ENCODE measurements at places on chromosomes 4 and X.

- peak; percentile 3 for DNase-seq
Observed at GRCh38 chrX:37060999-37061398, 52.8 kb downstream of the FAM47C start.

GRCh38 chrX:50103176-50103575 lies 97.6 kb downstream of the AKAP4 start:
- DNase-seq = no peak

DNA sequence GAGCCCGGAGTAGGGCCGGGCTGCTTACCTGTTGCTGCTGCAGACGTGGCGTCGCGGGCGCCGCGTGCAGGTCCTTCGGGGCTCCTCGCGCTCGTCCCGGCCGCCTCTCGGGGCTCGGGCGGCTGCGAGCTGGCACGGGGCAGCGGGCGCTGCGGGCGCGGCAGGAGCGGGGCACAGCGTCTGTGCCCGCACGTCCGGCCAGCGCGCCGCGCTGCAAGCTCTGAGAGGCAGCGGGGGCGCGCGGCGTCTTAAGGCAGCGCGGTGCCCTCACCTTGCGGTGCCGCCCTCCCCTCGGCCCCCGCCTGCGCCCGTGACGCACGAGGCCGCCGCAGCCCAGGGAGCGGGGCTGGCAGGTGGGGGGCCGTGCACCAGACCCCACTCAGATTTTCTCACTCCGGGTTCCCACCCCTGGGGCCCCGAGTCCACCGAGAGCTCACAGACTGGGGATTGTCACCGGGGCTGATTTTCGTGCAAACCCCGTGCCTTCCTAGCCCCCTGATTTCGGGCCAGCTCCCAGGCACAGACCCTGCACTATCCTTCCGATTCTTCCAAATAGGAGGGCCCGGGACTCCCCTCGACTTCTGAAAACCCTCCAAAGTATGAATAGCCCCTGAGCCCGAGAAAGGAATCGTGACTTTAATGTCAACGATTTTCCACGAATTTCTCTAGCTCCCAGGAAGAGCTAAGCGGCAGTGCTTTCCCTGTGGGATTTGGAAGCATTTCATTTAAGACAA lies at the start of gene GPR101:
GPR101 (minus strand) TSS at position 222 of the 734 bp plus-strand sequence. CDS start 2,321 bp downstream, outside the sequence.
- no peak for DNase-seq

DNA sequence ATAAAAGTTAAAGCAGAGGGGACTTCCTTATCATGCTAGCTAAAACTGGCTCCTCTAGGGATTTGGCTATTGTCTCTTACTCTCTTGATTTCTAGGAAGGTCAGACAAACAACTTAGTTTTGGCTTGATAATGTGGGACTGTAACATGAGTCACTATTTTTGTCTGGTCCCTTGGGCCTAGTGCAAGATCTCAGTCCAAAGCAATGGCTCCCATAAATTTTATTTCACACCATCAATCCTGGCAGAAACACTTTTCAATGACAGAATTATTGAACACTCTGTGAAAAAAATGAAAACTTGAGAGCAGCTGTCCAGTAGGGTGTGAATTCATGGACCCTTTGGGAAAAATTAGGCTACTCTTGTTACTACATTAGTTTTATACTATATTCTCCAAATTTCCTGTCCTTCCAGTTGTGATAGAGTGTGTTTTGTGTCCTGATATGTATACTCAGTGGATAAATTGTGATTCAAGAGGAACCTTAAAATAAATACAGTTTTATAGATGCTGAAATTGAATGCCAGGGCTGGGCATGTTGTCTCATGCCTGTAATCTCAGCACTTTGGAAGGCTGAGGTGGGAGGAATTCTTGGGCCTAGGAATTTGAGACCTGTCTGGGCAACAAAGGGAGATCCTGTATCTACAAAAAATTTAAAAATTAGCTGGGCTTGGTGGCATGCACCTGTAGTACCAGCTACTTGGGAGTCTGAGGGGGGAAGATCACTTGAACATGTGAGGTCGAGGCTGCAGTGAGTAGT lies 10.8 kb upstream of the SNCA start:
- DNase-seq = no peak

DNA sequence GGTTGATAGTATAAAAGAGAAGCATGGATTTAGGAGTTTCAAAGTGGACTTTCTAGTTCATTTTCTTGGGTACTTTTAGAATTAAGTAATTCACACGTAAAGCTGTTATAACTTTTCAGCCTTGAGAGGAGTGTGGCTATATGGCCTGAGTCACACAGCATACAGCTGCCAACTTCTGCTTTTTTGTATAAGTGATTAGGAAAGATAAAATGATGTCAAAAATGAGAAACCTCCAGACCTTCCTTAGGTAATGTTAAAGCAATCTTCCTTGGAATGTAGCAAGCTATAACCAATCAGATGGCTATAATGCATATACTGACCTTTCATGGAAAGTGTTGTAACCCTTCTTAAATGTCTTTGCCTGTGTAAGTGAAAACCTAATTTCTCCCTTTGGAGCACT lies 39.2 kb downstream of the RAB40AL start:
- no peak for DNase-seq
